ENCODE measurements at places on chromosomes 5 and 9. TPM values are rescaled to one million over a fixed set of nuclear protein-coding genes. Genes with fewer than 3 reads are reported as not detected.

GRCh38 chr5:118366429-118366828, 621.9 kb downstream of the DTWD2 start:
- no peaks in the 10 kb centered on the region for H3K4me1 ChIP-seq
- no peaks in the 10 kb centered on the region for H3K27me3 ChIP-seq
- no peak overlapping the region for H3K4me3 ChIP-seq

- H3K4me3 ChIP-seq = no peak overlapping the region
- H3K4me1 ChIP-seq = no peaks in the 10 kb centered on the region
- H3K36me3 ChIP-seq = no peaks in the 10 kb centered on the region
- no peaks in the 10 kb centered on the region for H3K27me3 ChIP-seq
- DNase-seq = no peak
Measured at GRCh38 chr5:3511934-3512333, 83.7 kb upstream of the IRX1 start.

DNA sequence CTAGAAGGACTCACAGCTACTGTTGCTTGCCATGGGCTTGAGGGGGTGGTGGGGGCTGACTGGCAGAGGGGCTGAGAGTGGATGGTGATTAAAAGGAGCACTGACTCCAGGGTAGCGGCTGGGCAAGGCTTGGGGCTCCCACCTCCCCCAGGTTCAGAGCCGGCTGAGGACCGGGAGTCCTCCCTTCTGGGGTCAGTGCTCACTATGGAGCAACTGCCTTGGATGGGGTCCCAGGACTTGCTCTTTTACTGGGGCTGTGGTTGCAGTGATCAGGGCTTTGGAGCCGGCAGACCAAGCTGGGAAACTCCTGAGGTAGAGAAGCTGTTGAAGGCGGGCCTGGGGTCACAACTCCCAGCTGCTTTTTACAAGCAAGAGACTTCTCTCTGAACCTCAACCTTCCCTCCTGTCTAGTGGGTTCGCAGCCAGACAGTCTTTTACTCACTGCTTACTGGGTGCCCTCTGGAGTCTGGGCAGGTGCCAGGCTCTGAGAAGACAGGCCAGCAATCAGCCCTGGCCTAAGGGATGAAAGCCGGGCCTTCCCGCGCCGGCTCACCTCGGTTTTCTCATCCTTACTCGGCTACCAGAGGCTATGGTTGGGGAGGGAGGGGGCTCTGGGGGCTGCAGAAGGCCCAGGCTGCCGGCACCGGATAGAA, 795 bp upstream of the ASS1 start:
- no peak for DNase-seq
- no peak overlapping the region for H3K4me3 ChIP-seq
- no peak overlapping the region for H3K27ac ChIP-seq
- peaks cover 25% of the 10 kb centered on the region for H3K27me3 ChIP-seq
- peaks cover 18% of the 10 kb centered on the region for H3K4me1 ChIP-seq
- H3K36me3 ChIP-seq = no peaks in the 10 kb centered on the region

Gene PTGR1
- polyA plus RNA-seq = 0.28 TPM
